ENCODE measurements at places on chromosomes 1 and 21.

DNA sequence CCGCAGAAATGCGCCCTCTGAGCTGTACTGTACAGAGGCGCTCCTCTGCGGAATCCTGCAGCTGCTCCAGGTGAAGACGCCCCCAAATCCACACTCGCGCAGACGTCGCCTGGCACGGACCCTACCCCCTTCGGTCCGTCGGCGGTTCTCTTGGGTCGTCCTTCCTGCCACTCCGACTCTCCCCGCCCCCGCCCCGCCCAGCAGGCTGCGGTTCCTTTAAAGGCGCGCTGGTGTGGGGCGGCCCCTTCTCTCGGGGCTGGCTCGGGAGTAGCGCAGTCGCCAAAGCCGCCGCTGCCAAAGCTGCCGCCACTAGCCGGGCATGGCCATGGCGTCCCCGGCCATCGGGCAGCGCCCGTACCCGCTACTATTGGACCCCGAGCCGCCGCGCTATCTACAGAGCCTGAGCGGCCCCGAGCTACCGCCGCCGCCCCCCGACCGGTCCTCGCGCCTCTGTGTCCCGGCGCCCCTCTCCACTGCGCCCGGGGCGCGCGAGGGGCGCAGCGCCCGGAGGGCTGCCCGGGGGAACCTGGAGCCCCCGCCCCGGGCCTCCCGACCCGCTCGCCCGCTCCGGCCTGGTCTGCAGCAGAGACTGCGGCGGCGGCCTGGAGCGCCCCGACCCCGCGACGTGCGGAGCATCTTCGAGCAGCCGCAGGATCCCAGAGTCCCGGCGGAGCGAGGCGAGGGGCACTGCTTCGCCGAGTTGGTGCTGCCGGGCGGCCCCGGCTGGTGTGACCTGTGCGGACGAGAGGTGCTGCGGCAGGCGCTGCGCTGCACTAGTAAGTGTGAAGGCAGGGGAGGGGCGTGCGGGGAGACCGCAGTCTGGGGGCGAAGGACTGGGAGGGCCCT lies at the start of gene RASSF5:
RASSF5 (plus strand) TSS at position 248 of the 846 bp plus-strand sequence; CDS start at position 320, 72 bp downstream.
- peak; percentile 91 for DNase-seq

- DNase-seq = no peak
These were observed 47.8 kb downstream of the CHML start for GRCh38 chr1:241592273-241592958.

GRCh38 chr1:211761400-211761799 lies 69.2 kb downstream of the LPGAT1 start:
- no peak for DNase-seq

- no peak for DNase-seq
These were observed 21.9 kb downstream of the RNF223 start for GRCh38 chr1:1052003-1052840.

DNA sequence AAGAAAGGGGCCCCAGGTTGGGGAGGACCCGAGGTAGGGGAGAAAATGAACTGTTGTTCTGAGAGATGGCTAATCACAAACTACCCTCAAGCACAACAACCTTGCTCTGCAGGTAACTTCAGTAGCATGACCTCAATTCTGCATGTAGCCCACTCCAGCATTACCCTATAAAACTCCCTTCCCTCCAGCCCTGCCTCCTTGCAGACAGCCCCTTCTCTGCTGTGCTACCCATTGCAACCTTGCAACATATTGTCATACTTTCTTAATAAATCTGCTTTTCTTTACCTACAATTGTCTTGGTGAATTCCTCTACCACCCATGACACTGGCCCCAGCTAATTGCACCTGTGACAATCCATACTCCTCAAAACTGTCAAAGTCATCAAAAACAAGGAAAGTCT lies 428.9 kb downstream of the MATN1 start:
- no peak for DNase-seq

DNA sequence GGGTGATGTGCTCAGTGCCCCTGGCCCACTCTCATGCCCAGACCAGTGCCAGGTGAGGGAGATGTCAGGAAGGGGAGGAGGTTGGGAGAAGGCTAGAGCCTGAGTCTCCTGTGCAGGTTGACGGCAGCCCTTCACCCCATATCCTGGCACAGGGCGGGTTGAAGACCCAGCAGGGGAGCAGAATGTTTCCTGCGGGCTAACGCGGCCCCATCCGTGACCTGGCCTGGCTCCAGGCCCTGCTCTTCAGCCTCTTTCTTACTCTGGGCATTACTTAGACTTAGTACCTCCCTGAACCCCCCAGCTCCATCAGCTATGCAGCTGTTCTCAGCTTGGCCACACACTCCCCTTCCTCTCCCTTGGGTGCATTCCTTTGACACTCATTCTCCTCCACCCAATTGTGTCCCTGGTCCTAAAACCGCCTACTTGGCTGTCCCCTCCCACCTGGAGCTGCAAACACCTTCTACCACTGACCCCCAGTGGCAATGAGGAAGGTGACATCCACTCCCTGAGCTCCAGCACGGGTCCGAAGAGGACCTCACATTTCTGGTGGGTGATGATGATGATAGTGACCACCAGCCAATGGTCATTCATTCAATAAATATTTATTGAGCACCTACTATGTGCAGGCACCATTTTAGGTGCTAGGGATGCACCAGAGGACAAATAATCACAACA lies 179.0 kb downstream of the PTPRU start:
- no peak for DNase-seq

DNA sequence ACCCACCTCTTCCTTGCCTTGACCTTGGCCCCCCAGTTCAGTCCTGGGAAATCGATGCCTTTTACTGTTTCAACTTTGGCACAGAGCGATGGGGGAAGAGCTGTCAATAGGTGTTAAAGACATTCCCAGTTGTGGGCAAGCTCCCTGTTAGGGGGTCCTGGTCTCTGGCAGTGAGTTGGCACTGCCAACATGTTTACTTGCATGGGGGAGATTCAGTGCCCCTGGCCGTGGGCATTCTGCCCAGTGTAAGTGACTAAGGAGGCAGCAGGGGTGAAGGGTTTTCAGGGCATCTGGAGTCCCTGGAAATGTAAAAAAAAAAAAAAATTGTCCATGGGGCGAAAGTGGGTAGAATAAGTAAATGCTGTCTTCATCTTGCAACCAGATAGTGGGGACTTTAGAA lies 407.0 kb downstream of the PTPRU start:
- no peak for DNase-seq

DNA sequence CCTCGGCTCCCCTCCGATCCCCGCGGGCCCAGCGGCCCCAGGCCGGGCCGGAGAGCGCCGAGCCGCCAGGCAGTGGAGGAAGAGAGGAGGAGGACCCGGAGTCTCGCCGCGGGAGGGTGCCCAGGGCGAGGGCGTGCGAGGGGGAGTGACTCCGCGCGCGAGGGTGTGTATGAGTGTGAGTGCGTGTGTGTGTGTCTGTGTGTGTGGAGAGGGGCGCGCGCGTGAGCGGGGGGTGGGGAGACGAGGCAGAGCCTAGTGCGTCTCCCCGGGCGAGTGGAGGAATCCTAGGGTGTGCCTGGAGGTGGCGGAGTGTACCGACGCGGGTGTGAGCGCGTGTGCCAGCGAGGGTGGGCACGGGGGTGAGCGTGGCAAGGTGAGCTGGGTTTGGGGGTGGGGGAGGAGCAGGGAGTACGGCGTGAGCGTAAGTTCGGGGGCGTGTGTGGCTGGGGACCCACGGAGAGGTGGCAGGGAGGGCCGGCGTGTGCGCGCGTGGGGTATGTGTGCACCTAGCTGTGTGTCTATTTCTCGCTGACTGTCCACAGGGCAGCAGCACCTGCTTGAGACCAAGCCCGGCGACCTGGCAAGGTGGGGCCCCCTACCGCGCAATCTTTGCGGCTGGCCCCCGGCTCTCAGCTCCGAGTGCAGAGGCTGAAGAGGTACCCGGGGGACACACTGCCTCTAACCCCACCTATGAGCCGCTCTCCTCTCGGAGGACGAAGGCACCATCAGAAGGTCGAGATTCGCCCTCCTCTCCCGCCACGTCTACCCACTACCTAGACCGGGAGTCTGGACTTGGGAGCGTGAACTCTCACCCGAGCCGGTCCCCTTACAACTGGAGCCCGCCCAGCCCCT lies 784 bp upstream of the KCND3 start:
- DNase-seq = peak; percentile 67

Data from left ventricle myocardium superior (tissue), 1 donor.